Naive thymus-derived CD4-positive, alpha-beta T cell (primary cell): ENCODE measurements at places on chromosomes 6 and 20.
A peak's percentile ranks its signal among the peaks of the same experiment; 100 is the strongest.

GRCh38 chr20:45883100-45883469, 2.1 kb downstream of the ZSWIM1 start:
- DNase-seq, result no peak

GRCh38 chr6:103085801-103086200, 1692.3 kb downstream of the GRIK2 start:
- no peak for DNase-seq

GRCh38 chr20:36883977-36884535, 8.1 kb downstream of the TLDC2 start:
- DNase-seq, result no peak

GRCh38 chr6:92114091-92114675, 1305.2 kb downstream of the EPHA7 start:
- no peak for DNase-seq

GRCh38 chr6:130034378-130035146, 16.2 kb downstream of the L3MBTL3 start:
- no peak for DNase-seq

- DNase-seq, result no peak
Observed at GRCh38 chr6:17878734-17879133, 108.7 kb downstream of the KIF13A start.

DNA sequence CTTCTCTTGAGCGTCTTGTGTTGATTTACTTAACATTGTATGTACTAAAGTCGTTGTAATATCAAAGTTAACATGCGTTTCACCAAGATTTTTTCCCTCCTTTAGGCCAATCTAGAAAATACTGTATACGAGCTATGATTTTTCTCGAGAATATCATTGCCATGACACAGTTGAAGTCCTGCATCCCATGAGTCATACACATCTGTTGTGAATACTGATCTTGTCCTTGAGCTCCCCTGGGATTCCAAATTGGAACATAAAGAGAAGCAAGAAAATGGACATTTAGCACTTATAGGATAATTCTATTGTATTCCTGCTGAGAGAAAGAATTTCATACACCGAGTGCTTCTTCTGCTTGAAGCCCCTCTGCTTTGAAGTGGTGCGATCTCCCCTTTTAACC, 109.6 kb downstream of the SLC35B3 start:
- DNase-seq, result no peak

DNA sequence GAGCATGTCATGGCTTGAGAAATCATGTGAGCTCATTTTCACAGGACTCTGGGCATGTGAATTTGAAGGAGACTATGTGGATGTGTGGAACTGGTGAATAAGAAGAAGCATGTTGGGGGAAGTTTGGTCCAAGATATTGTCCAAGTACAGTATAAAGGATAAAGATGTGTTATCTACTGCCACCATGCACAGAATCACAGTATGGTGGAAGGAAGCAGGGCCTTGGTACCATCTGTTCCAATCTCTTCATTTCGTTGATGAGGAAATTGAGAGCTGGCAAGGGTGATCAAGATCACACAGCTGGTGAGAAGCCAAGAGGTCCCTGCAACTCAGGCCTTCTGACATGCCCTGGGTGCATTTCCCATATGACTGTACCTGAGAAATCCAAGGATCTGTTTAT, 31.5 kb upstream of the RIPOR2 start:
- DNase-seq, result no peak

GRCh38 chr20:44402391-44403193, 47.1 kb downstream of the HNF4A start:
- DNase-seq, result no peak

- no peak for DNase-seq
Observed at GRCh38 chr6:153129873-153130514, 1.1 kb downstream of the RGS17 start.

DNA sequence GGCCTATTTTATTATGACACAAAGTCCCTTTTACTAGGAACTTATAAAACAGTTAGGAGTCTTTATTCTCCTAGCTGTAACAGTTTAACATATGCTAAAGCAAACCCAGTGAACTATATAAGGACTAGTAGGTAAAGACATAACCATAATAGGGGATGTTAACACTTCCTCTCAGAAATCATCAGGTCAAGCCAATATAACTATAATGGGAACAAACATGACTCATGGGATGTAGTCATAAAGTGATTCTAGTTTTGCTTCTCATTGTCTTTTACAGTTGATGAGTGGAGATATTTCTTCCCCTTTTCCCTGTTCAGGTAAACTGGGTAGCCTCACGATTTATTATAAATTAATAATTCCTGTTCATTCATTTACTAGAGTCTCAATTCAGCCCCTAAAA, 9.7 kb downstream of the PTCHD4 start:
- no peak for DNase-seq

DNA sequence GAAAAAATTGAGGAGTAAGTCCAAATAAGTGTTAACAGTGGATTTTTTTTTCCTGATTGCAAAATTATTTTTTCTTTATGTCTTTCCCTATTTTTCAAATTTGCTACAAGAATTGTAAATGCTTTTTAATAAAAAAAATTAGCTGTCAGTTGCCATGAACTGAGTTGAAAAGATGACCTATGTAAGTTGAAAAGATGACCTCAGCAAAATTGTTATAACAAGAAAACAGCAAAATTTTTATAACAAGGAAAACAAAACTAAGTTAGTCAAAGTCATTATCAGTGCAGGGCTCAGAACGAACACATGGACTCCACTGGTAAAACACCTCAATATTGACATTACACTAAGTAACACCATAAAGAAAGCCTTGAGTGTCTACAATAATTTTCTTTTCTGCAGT, 207.0 kb upstream of the HDDC2 start:
- DNase-seq, result no peak

DNA sequence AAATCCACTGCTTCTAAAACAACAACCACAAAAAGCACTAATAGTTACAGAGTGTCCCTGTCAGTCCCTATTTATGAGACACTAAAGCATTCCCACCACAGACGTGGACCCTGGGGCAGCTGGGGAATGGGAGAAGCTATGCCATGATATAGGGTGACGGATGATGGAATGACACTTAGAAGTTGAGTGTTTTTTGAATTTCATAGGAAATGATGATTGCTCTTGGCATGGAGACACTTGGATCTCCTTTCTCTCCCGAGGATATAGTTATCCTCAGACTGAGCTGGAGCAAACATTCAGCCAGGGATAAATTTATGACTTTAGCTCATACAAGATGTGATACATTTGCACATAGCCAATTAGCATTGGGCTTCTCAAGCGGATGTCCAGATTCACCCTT, 151.2 kb downstream of the EDN3 start:
- no peak for DNase-seq

- no peak for DNase-seq
Observed at GRCh38 chr6:126202707-126203106, 137.2 kb upstream of the CENPW start.

- no peak for DNase-seq
Observed at GRCh38 chr6:56692523-56693245, 50.0 kb upstream of the DST start.

GRCh38 chr20:4835244-4836177, 113.8 kb downstream of the PRND start:
- DNase-seq, result no peak

GRCh38 chr20:33278700-33279099, 4.3 kb upstream of the BPIFB1 start:
- DNase-seq, result no peak

DNA sequence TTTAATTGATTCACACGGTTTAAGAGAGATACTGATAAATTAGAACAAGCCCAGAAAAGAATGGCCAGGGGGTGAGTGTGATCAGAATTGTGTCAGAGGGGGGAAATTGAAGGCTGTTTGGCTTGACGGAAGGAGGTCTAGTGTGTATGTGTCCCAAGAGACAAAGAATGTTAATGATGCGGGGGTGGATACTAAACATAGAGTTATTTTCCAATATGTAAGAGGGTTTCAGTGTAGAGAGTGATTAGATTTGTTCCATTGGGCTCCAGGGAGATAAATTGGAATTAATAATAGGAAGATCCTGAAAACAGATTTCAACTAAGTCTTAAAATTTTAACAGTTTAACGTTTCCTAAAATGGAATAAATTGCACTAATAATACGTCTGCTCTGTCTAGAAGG, 38.1 kb upstream of the UTRN start:
- DNase-seq, result no peak

DNA sequence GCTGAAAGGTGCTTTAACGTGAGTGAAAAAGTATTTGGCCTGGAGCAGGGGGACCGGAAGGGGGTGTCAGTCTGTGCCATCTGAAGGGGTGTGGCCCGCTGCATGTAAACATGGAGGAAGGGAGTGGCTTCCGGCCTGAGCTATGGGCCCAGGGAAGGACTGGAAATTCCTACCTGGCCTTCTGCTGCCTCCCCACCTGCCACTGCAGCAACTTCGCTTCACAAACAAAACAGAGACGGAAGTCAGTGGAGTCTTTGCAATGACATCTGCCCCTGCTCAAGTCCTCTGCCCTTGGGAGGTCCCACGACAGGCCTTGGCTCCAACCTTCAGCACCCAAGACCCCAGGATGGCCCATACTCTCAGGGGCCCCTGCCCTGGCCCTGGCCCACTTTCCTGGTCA, 28.1 kb upstream of the FOXP4 start:
- no peak for DNase-seq

DNA sequence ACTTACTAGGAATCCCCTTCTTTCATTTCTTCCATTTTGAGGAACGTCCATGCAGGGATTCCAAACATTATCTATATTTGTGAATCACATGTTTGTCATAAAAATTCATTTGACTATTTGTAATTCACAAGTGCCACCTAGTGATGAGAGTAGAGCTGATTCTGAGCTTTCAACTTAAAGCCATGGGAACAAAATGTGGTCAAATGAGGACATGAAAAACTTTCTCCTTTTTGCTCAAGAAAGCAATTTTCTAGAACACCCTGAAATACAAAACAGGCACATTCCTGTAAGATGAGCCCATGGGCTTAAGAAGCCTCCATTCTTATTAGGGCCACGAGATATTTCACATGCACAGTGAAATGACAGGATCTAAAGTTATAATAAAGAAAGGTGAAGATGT, 12.3 kb downstream of the MAP3K7 start:
- DNase-seq, result no peak

- DNase-seq, result no peak
Observed at GRCh38 chr20:39600156-39600555, 638.0 kb downstream of the DHX35 start.

DNA sequence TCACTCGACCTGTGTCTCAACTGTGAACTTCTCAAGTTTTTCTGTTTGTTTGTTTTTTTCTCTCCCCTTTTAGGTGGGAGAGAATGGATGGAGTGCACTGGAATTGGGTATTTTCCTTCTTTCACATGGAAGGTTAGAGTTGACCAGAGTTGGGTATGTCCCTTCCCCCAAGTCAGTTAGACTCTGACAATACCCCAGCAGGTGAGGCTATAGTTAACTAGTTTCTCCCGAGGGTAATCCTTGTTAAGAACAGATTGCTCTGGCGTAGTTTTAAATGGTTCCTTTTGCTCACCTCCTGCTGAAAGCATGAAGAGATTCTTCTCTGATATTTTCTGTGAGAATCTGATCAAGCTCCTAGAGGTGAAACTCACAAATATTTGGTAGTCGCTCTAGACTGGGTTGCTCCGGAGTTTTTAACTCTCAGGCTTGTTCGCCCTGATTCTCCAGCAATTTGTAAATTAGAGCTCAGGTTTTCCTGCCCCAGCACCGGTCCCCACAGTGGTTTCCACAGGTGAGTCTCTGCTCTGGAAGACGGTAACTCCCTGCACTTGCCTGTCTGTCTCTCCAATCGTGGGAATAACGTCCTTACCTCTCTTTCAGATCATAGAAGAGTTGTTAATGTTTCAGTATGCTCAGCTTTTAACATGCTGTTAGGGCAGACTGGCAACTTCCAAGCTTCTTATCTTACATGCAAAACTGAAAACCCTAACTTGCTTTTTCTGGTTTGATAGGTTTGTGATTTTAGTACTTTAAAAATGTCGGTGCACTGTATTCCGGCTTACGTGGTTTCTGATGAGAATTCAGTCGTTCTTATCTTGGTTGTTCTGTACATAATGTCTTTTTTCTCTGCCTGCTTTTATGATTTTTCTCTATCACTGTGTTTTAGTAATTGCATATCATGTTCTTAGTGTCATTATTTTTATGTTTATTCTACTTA, 111.2 kb upstream of the HIVEP1 start:
- peak; percentile 38 for DNase-seq
